ENCODE measurements at places on chromosomes 4 and X.

DNA sequence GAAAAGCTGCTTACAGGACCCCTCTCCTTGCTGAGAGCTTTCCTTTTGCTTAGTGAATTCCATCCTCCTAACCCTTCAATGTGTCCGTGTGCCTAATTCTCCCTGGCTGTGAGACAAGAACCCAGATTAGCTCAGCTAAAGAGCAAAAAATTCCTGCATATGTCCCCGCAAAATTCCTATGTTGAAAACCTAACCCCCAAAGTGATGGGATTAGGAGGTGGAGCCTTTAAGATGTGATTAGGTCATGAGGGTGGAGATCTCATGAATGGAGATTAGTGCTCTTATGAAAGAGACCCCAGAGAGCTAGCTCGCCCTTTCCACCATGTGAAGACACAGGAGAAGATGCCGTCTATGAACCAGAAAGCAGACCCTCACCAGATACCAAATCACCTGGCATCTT, 503.0 kb upstream of the DIAPH2 start:
- H3K27ac ChIP-seq, result no peak overlapping the region
- DNase-seq, result no peak
- no peak overlapping the region for H3K4me3 ChIP-seq
- no peaks in the 10 kb centered on the region for H3K4me1 ChIP-seq
- no peaks in the 10 kb centered on the region for H3K27me3 ChIP-seq

DNA sequence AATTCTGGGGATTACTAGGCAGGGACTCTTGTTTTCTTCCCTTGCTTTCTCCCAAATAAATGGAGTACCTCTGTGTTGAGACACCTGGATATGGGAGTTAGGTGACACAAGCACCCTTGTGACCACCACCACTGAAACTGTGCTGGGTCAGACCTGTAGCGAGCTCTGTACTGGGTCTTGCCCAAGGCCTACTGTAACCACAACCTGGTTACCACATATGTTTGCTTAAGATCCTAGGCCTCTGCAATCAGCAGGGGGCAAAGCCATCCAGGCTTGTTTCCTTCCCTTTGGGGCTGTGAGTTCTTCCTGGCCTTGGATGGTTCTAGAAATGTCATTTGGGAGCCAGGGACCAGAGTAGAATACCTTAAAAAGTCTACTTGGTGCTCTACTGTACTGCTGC, 49.4 kb downstream of the LPAR4 start:
- DNase-seq, result no peak
- H3K27ac ChIP-seq, result no peak overlapping the region
- no peaks in the 10 kb centered on the region for H3K36me3 ChIP-seq
- no peak overlapping the region for H3K4me3 ChIP-seq

- H3K4me3 ChIP-seq, result no peak overlapping the region
- no peaks in the 10 kb centered on the region for H3K4me1 ChIP-seq
- no peaks in the 10 kb centered on the region for H3K36me3 ChIP-seq
- no peak overlapping the region for H3K27ac ChIP-seq
These were observed 132.8 kb upstream of the GPR101 start for GRCh38 chrX:137166591-137166990.

DNA sequence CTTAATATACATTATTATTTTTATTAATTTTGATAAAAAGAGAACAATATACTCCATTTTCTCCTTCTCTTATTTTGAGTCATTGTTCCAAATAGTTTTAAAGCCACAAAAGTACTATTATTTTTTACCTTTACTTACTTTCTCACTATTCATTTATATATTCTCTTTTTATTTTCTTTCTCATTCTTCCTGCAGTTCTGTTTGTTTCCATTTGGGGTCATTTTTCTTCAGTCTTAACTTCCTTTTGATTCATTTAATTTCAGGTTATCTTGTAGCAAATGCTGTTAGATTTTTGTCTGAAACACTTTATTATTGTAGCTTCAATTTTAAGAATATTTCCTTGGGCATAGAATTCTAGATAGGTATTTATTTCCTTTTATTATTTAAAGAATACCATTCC, 438.6 kb upstream of the EPHA5 start:
- H3K4me3 ChIP-seq, result no peak overlapping the region
- H3K27ac ChIP-seq, result no peak overlapping the region
- no peaks in the 10 kb centered on the region for H3K27me3 ChIP-seq
- H3K4me1 ChIP-seq, result no peaks in the 10 kb centered on the region
- H3K36me3 ChIP-seq, result no peaks in the 10 kb centered on the region

DNA sequence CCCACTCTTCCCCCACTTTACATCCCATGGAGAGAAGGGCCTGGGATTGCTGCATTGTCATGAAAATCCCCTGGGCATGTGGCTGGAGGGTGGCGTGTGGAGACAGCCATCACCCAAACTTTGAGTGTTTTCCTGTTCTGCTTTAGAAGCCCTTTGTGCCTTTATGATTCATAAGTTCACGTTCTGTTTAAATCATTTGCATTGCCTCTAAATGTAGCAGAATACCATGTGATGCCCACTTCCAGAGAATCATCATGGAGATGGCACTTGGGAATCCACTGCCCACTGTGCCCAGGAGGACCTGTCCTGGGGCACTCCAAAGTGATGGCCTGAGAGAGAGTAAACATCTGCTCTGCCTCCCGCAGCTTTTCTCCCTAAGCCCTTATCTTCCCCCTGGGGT, 52.8 kb downstream of the MED28 start:
- H3K27me3 ChIP-seq, result peaks cover 5% of the 10 kb centered on the region
- no peaks in the 10 kb centered on the region for H3K4me1 ChIP-seq
- no peak overlapping the region for H3K4me3 ChIP-seq
- DNase-seq, result no peak
- H3K36me3 ChIP-seq, result no peaks in the 10 kb centered on the region
